ENCODE measurements at places on chromosomes 5 and 9. TPM values are rescaled to one million over a fixed set of nuclear protein-coding genes. Genes with fewer than 3 reads are reported as not detected.

- DNase-seq: no peak
Measured at GRCh38 chr9:84538879-84539278, 130.7 kb upstream of the NTRK2 start.

DNA sequence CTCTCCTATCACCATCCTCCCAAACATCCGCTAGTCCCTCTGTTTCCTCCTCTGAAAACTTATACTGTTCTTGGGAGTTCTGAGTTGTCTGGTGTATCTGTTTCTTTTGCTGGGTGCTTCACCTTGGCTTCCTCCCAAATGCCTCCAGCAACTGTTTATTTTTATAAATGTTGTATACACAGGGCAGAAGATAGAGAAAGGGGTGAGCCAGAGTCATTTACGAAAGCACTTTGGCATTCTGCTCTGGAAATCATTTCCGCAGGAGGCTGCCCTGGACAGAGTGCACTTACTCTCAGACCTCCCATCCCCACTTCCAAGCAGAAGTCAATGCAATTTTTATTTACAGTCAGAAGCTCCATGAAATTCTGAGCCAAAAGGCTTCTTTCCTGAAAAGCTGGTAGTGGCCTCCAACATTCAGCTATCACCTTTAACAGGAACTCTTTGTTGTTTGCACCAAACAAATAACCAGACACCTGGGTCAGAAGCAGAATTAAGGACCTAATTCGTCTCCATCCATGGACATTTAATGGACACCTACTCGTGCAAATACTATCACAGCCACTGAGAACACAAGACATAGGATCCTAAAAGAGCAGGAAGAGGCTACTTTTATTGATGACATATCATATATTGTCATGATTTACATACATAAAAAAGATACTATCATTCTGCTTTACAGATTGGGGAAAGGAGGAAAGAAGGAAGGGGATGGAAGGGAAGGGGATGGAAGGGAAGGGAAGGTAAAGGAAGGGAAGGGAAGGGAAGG is 229.5 kb upstream of the PAPPA start:
- no peak for DNase-seq

GRCh38 chr9:118318770-118319431 is 614.7 kb downstream of the TLR4 start:
- DNase-seq: no peak

Gene PDCD1LG2
- 1.0 TPM for total RNA-seq

Gene GLRA1
- total RNA-seq: not detected

Gene SLIT3
- 77.2 TPM for total RNA-seq
